Sigmoid colon (tissue), 7 donors: ENCODE measurements at places on chromosomes 5 and 9.

- DNase-seq = no peak
Measured at GRCh38 chr9:89576404-89576839, 28.4 kb upstream of the GADD45G start.

GRCh38 chr5:96733771-96734500 lies 71.8 kb downstream of the CAST start:
- DNase-seq = no peak

DNA sequence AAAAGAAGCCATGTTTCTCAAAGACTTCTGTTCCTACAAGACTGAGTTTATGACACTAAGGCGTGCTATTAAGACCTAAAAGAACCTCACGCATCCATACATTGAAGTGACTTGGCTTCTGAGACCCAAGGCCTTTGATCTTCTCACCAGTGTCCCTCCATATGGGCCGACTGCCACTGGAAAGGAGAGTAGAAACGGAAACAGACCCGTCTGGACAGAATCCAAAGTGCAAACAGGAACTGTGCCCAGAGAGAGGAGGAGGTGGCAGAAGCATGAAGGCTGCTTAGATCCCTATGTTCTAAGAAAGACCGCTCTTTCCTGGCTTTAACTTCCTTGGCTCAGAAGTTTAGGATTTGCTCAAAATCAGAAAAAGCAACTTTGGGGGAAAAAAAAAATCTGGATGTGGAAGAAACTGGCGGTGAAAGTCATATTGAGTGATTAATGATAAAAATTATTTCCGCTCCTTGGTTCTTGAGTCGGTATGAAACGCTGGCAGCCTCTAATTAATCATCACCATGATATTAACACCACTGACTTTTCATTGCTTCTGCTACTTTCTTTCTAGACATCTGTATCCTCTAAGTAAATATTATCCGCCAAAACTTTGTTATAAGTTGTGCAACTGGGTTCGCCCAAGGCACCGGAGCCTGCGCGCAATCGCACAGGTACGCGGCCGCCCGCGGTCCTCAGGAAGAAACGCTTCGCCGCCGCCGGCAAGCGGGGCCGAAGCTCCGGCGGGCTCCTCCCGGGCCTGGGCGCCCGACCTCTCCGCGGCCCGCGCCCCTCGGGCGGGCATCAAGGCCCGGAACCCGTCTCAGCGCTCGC lies 726 bp downstream of the DAP start:
- peak; percentile 71 for DNase-seq

DNA sequence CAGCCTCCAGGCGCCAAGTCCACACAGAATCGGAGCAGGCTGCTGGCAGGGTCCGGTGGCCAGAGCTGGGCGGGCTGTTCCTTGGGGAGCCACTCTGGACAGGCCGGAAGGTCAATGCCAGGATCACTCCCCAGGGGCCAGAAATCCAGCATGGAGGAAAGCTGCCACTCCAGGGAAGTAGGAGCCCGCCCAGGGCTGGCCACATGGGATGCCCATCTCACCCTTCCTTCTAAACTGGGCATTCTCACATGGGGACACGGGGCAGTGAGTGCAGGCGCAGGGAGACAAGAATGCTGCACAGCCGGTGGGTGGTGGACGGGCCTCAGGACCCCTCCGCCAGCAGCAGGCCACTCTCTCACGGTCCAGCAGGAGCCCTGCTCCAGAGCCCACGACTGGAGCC lies 58.2 kb downstream of the ADAMTS2 start:
- peak; percentile 61 for DNase-seq

DNA sequence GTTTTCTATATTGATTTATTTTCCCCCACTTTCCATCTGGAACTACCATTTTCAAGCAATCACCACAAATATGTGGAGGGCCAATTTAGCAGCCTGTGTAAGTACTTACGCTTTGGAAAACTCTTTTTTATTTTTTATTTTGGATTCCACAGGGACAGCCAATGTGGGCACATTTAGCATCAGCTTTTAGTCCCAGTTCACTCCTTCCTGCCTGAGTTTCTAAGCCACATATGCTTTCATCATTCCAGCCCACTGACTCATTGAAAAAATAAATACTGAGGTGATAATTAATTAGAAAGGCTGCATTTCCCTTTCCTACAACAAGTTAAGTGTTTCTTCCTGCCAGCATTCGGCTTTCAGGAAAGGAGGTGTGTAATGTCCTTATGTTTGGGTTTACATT lies 76.8 kb downstream of the TMEM167A start:
- no peak for DNase-seq

GRCh38 chr5:169063316-169063953 lies 237.5 kb downstream of the SLIT3 start:
- DNase-seq = no peak

DNA sequence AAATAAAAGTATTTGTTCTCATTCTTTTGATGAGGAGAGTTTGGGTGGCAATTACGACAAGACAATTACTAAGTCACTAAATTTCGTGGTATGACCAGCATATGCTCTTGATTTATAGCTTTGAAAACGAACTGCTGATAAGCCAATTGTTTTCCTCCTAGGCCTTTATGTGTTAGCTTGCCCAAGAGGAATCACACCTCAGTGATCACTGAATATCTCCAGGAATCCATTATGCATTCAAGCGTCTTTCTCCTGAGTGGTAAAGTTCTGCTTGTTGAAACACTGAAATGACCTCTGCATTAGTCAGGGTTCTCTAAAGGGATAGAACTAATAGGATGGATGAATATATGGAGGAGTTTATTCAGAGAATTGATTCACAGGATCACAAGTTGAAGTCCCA lies 677.7 kb upstream of the MEF2C start:
- DNase-seq = no peak

DNA sequence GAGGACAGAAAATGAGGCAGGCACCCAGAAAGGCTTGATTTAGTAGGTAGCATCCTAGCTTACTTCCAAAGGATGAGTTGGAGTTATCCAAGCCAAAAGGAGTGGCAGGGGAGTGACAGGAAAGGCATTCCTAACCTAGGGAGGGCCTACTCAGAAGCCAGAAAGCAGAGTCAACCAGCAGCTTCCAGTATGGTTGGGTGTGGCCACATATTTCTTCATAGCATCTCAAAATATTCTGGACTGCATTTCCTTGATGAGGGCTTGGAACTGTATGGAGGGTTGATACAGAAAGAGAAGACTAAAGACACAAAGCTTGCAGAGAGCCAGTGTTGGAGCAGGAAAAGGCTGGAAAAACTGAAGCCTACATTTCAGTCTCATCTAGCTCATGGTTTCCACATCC lies 656.8 kb upstream of the DMAC1 start:
- no peak for DNase-seq

DNA sequence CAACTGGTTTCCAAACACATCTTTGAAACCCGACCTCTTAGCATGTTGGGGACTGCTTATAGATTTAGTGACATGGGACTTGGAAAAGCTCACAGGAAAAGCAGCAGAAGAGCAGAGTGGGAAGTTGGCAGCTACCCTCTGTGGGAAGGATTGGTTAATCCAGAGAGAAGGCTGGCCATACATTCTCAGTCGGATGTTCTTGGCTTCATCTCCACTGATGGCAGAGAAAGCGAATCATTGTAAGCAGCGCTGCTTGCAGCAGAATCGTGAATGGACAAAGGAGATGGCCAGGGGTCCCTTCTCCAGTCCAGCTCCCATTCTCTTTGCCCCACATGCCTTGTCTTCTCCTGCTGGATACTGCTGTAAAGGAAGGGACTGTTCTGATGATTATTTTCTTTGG lies 62.7 kb downstream of the MEGF10 start:
- no peak for DNase-seq

DNA sequence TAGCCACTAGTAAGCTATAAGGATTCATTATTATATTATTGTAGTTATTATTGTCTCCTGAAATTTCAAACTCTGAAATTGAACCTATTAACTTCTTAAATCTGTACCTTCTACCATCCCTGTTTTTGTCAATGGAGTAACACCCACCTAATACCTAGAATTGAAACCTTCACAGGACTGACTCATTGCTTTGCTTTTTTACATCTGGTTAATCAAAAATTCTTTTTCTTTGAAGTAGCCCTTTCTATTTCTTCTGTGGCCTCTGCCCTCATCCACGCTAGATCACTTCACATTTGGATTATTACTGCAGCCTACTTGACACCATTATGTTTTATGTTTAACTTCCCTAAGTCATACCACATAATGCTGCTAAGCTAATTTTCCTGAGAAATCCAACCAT lies 35.6 kb downstream of the RBM27 start:
- no peak for DNase-seq

DNA sequence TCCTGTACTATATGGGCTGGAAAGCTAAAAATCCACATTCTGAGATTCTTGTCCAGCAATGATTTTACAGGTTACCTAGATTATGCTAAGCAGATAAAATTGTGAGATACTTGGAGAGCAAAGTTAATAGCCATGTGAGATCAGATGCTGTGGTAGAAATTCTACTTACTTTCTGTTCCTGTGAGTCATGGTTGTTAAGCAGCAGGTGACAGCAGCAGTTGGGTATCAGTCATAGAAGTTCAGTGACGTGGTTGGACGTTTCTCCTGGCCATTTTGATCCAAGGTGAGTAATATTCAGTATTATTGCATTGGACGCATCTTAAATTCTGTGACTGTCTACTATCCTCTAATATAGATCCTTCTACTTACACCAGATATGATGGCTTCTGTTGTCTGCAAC lies 524.5 kb downstream of the TMEM38B start:
- DNase-seq = no peak

DNA sequence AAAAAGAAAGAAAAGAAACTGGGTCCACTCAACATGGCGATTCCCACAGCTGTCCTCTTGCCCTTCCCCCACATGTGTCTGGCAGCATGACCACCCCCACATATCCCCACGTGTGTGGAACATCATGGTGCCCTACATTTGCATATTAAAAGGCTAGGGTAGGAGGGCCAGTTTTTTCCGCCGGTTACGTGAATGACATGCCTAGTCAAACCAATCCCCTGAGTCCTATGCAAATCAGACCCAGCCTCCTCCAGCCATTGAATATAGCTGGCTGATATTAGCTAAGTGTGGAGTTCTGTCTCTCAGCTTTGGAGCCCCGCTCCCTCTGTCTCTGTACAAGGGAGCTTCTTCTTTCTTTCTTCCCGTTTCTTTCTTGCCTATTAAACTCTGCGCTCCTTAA lies 33.0 kb upstream of the CCDC112 start:
- no peak for DNase-seq

- DNase-seq = no peak
Measured at GRCh38 chr5:64653766-64654560, 36.3 kb upstream of the SHISAL2B start.

DNA sequence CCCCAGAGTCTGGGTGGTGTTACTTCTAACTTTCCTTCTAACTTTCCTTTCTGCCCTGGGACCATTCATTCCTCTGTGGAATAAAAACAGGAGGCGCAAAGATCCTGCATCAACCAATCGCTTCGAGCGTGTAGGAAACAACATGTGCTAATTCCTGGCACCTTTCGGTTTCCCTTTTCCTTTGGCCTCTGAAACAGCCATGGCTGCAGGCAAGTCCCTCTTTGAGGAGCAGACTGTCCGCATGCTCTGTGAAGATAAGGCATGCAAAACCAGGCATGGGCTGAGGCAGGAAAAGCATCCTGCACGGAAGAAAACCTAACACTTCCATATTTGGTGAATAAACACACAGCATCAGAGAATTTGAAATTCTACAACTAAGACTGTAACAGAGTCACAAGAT lies 128.3 kb downstream of the HSD17B3 start:
- DNase-seq = no peak

DNA sequence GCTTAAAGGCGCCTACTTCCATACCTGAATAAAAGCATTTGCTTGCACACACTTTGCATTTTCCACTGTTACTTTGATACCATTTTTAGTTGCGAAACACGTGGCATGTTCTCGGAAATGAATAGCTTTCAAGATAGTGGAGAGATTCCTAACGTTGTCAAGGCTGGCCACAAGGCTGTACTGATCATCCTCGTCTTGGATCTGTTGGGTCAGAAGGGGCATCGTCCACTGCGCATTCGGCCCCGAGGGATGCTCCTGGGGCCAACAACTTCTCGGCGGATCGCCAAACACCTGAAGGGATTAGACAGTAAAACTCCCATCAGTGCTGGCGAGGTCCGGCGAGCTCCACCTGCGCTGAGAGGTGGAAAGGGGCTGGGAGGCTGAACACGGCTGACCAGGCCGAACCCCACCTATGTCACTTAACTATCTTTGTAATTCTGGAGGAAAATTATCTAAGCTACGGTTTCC lies 599 bp downstream of the RAD1 start:
- DNase-seq = peak; percentile 69

DNA sequence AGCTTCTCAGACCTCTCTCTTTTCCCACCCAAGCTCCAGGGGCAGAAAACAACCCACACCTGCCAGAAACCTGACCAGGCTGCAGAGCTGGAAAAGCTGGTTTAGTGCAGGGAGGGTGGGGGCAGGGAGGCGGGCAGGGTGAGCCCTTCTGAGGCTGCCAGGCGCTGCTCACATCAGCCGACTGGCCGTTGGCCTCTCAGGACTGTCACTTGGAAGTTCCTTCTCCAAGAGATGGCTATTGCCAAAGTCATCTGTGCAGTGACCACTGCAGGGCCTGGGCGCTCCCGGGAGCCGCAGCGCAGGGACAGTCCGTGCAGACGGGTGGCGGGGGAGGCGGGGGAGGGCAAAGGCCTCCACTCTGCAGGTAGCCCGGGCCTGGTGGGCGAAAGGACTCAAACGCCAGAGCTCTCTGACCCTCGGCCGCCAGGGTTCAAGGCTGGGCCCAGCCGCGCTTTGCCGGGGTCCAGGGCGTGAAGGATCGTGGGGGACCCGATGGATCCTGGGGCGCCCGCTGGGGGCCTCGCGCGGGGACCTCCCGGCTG lies 205.0 kb upstream of the IER5L start:
- peak; percentile 76 for DNase-seq

DNA sequence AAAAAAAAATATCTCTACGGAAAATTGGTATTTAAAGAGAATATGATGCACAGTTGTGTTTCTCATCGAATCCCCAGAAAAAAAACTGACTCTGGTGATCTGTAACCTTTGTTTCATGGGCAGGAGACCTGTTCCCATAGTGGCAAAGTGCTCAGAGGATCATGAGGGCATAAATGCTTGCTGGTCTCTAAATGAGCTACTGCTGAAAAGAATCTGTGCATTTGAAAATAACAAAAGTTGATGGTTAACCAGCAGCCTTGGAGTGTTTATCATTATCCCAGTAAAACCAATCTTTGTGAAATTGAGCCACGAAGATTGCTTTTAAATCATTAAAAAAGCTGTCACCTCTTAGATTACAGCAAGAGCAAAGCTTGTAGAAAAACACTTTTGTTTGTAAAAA lies 775.4 kb downstream of the MTRR start:
- no peak for DNase-seq

- no peak for DNase-seq
Measured at GRCh38 chr5:145853781-145854376, 18.7 kb upstream of the PRELID2 start.
